ENCODE measurements at places on chromosomes 1 and 21.

GRCh38 chr21:42989816-42990650, 15.7 kb downstream of the PKNOX1 start:
- DNase-seq, result no peak

DNA sequence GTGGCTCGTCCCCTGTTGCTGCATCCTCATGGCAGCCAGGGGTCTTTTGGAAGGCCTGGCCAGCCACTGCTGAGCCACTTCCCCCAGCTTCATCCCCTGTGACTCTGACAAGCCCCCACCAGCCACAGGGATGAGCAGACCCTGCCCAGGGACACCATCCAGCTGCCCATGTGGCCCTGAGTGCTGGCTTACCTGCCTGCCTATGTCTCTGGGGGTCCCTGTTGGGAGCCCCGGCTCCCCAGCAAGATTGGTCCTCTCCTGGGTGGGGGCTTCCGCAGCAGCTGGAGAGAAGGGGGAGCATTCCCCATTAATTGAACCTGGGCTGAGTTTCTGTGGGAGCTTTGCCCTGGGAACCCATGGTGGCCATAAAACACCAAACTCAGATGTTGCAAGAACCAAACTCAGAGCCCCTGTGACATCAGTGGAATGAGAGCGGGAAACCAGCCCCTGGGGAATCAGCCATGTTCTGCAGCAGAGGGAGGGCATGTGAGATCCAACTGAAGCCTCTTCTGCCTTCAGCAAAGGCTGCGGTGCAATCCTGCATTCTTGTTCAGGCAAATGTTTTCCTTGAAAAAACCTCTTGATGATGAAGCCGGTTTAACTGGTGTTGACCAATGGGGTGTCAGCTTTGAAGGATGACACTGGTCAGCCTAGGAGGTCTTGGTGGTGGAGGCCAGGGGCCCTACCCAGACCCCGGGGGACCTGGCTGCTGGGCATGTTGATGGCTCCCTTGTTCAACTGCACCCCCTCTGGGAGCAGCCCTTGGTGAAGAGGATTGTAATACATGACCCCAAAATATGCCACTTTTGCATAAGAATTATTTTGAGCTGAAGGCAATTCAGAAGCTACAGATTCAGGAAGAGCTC, 28.3 kb upstream of the COL18A1 start:
- DNase-seq, result no peak

- no peak for DNase-seq
Observed at GRCh38 chr1:170131984-170132383, 13.8 kb upstream of the NTMT2 start.

- peak; percentile 59 for DNase-seq
Observed at GRCh38 chr1:180178511-180179161, 24.0 kb downstream of the QSOX1 start.

GRCh38 chr1:248324468-248324867, at the start of gene OR2M7:
TSS of gene OR2M7 (minus strand) at chr1:248324568. CDS start at chr1:248324568, 0 bp downstream.
- DNase-seq, result no peak

DNA sequence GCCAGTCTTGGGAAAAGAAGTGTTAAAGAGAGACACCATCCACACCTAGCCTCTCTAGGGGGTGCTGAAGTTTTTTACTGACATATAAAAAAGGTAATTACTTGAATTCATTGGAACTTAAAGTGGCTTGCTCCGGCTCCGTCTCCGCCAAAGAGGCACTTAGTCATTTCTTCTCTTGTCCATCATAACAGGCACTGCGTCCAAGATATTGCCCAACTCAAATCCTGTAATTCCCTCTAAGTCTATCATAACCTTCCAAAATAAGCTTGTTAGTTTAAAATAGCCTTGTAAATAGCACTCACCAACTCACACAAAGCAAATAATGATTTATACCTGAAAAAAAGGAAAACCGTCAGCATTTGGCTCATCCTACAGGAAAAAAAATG, 160.5 kb downstream of the ZBTB18 start:
- no peak for DNase-seq

DNA sequence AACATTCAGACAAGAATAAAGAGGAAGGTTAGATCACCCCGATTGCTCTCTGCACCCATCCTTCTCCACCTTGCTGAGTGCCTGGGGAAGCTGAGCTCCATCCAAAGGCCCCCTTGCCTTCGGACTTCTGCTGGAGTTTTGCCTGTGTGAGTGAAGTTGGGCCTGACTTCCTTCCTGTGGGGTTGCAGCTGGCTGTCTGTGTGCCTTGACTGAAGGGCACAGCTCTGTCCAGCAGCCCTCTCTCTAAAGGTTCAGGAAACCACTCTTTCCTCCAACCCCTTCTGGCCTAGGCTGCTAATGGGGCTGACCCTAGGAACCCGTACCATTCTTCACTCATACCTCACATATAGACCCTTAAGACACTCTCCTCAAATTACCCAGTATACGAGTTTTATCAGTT, 173.4 kb upstream of the HMCN1 start:
- DNase-seq, result no peak

DNA sequence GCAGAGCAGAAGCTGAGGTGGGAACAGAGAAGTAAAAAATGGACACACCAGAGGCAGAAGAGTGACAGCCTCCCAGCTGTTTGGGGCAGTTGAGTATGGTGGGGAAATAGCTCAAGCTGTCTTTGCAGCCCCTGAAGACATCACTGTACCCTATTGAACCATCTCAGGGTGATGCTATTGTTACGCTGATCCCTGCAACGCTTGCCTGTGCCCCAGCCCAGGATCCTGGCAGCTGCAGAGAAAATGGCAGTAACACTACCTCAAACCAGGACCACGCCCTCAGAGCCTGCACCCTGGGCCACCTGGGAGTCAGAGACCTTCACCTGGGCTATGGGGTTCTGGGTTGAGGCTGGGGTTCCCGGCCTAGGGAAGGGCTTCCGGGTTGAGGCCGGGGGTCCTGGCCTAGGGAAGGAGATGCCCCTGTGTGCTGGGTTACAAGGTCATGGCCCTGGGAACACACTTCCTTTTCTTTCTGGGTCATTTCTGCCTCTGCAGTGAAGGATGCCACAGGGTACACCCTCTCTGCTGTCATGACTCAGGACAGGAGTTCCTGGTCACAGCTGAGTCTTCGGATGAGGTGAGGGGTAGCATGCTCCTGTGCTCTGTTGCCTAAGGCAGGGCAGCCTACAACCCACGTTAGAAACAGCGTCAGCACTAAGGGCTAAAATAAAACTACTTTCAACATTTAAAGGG, 11.6 kb downstream of the BSND start:
- DNase-seq, result no peak

DNA sequence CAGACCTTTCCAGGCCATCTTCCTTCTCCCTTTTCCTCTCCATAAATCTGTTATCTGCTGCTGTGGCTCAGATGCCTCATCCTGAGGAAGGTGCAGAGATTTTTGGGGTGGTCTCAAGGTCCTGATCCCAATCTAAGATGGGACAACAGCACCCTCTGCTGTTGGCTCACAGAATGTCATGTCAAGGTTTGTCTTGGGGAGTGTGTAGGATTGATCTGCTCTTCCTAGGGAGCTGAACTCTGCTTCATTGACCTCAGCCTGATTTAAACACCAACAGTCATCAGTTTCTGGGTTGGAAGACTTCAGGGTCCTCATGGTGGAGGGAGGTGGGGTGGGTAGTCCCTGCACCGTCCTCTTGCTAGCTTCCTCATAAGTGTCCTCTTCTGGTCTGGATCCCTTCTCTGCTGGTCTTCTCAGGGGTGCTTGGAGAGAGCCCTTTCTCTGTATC, 62.8 kb upstream of the LAX1 start:
- peak; percentile 69 for DNase-seq

DNA sequence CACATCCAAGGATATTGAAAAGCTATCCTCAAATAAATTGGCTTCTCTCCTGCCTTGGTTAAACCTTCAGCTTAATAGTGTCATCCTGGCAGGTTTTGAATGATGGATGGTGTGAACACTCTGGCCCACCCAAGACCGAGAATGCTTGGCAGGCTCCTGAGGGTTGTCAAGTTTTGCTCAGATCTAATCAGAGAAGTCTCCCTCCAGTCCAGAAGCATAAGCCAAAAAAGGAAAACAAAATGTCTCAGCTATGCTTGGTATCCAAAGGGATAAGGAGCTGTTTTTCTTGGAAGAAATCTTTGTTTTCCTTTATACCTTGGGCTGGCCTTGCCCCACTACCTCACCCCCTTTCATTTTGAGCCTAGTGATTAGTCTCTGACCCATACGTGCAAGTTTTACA, 172.7 kb downstream of the CRB1 start:
- no peak for DNase-seq

All from T-cell (primary cell).